ENCODE measurements at places on chromosomes 7 and 10.

GRCh38 chr7:101140746-101141382, 13.4 kb upstream of the AP1S1 start:
- DNase-seq: no peak

GRCh38 chr7:6260291-6261187, 11.9 kb downstream of the CYTH3 start:
- no peak for DNase-seq

GRCh38 chr7:45101748-45102147, 9.7 kb downstream of the TBRG4 start:
- no peak for DNase-seq

- peak; percentile 83 for DNase-seq
Measured at GRCh38 chr7:106947244-106947728, 82.2 kb downstream of the PIK3CG start.

DNA sequence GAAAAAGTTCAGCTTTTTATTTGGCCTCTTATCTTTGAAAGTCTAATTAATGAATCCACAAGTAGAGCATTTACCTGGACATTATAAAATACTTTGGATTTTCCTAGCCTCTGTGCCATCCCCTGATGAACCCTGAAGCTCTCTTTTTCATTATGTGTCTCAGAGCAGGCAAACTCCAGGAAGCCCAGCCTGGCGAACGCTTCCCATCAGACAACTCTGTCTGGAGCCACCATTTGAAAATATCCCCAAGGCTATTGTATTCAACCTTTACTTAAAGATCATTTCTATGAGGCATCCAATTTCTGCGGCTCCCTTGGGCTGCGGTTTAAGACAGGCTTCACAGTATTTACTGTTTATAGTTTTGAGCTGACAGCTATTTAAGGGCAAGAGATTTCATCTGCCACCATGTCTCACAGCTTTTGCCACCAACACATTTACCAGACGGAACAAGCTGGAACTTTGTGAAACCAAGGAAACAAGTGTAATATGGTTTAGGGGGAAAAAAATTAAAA, 257.2 kb upstream of the GLI3 start:
- DNase-seq: no peak

- DNase-seq: no peak
Measured at GRCh38 chr7:122965306-122965705, 30.2 kb downstream of the TAS2R16 start.

- peak; percentile 63 for DNase-seq
Measured at GRCh38 chr10:80260295-80261243, 28.9 kb downstream of the MAT1A start.
